ENCODE measurements at places on chromosomes 4 and X. TPM values are rescaled to one million over a fixed set of nuclear protein-coding genes. Genes with fewer than 3 reads are reported as not detected.

The ACOX3 gene
- 94.0 TPM for total RNA-seq

The DDX53 gene
- not detected for total RNA-seq

The GAGE1 gene
- total RNA-seq = not detected

The DSPP gene
- total RNA-seq = not detected

The IL13RA2 gene
- total RNA-seq = 0.17 TPM

The HOPX gene
- total RNA-seq = under 0.01 TPM

The RCHY1 gene
- total RNA-seq = 25.1 TPM

The DGAT2L6 gene
- not detected for total RNA-seq

The FHL1 gene
- 107 TPM for total RNA-seq

The COX7B2 gene
- not detected for total RNA-seq

DNA sequence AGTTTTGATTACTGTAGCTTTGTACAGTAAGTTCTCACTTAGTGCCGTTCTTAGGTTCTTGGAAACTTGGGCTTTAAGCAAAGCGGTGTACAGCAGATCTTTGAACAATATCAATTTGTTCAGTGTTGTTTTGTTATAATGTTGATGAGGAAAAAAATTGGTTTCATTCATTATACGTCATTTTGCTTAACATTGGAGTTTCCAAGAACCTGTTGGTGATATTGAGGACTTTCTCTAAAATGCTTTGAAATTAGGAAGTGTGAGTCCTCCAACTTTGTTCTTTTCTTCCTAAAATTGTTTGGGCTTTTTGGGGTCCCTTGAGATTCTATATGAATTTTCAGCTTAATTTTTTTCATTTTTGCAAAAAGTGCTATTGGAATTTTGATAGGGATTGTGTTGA, 49.1 kb downstream of the STAG2 start:
- DNase-seq = no peak

DNA sequence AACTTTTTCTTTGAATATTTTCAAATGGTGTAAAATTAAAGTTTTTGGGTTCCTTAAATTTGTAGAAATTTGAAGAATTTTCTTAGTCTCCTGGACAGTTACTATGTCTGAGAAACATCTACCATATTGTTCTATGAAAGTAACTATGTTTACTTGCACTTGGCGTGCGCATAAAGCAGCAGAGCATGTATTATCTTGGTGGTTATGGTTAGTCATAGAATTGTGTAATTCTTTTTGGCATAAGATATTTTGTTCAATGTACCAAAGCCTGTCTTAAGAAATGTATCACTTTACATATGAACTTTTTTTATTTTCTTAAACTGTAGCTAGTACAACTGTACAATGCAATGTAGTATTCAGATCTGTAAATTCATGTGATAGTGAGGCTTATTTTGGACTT, 49.2 kb downstream of the CDS1 start:
- DNase-seq = peak; percentile 79

- DNase-seq = peak; percentile 1
Measured at GRCh38 chr4:60865273-60865672, 334.9 kb upstream of the ADGRL3 start.

DNA sequence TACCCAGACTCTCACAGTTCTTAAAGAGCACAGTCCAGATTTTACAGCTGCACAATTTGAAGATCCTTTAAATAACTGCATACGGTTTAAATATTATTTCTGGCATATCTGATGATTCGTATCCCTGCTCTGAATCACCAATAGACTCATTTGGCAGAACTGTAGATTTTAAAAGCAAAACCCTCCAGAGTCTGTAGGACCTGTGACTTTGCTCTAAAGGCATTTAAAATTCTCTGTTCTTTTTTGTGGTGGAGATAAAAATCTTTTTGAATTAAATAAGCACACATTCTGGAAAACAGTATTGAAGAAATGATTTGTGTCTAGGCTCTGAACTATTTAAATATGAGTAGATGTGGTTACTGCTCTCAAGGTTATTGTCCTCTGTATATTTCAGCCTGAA, 246.2 kb upstream of the PITX2 start:
- DNase-seq = no peak

- no peak for DNase-seq
Measured at GRCh38 chr4:169215656-169216055, 55.1 kb downstream of the SH3RF1 start.

- peak; percentile 41 for DNase-seq
Measured at GRCh38 chr4:11765849-11766453, 337.3 kb upstream of the HS3ST1 start.

GRCh38 chrX:135973025-135973547, 702 bp downstream of the MMGT1 start:
- DNase-seq = peak; percentile 9

DNA sequence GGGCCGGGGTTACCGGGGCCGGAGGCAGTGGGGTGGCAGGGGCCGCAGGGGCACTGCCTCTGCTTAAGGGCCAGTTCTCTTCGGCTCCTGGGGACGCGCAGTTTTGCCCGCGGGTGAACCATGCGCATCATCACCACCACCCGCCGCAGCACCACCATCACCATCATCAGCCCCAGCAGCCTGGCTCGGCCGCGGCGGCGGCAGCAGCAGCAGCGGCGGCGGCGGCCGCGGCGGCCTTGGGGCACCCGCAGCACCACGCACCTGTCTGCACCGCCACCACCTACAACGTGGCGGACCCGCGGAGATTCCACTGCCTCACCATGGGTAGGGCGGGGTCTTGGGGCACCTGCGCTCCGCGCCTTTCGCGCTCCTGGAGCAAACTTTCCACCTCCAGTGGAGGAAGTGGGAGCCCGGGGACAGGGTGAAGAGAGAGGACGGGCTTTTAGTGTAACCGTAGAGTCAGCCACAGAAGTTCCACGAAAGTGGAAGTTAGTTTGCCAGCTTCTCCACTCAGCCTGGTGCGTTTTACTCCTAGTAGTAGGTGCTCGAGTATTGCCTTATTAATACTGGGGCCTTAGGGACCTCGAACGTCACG, 729 bp downstream of the GSX2 start:
- DNase-seq = no peak

GRCh38 chrX:48696909-48697727, 584 bp downstream of the SUV39H1 start:
- peak; percentile 24 for DNase-seq

DNA sequence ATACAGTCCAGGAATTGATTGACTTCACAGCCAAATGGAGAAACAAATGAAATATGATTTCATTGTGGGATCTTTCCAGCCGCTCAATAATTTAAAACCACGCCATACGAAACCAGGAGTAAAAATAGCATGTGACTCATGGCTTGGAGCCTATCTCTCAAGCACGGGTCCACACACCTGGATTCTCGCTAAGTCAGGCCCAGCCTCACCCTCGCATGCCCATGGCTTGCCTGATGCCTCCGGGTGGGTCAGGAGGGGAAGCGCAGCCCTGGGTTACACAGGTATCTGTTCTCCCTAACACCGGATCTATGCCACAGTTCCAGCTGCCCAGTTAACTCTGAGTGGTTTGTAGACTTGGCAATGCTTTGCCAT, 5.6 kb upstream of the ABLIM2 start:
- DNase-seq = no peak

GRCh38 chrX:70088751-70089150, 26.5 kb downstream of the OTUD6A start:
- no peak for DNase-seq

GRCh38 chrX:2693113-2694002, 2.3 kb downstream of the CD99 start:
- DNase-seq = no peak

GRCh38 chr4:142423861-142424260, 422.2 kb downstream of the INPP4B start:
- DNase-seq = no peak

All from mammary epithelial cell (primary cell).